ENCODE measurements at places on chromosomes 1 and 21.

DNA sequence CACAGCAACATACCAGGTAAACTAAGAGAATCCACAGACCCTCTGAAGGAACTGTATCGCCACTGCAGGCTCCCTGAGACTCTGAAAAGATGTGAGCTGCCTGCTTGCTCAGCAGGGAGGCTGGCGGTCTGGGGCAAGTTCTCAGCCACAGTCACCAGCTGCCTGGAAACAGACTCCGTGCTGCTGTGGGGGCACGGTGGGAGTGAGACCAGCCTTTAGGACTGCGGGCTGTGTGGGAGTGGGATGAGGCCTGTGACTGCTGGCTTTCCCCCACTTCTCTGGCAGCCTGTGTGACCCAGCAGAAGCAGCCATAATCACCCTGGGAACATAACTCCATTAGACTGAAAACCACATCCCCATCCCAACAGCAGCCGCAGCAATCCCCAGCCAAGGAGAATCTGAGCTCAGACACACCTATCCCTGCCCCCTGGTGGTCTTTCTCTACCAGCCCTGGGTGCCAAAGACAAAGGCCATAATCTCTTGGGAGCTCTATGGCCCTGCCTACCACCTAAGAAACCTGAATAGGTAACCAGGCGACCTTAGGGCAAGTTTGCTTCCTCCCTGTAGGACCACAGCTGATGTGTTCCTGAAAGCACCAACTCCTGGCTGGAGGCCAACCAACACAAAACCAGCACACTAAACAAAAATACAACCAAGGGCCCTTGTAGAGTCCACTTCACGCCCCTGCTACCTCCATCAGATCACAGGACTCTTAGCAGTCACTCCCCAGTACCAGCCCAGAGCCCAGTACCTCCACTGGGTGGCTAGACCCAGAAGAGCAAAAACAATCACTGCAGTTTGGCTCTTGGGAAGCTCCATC lies 151.5 kb downstream of the SMYD3 start:
- DNase-seq, result no peak

- no peak for DNase-seq
Observed at GRCh38 chr1:230068621-230068873, 1.5 kb downstream of the GALNT2 start.

DNA sequence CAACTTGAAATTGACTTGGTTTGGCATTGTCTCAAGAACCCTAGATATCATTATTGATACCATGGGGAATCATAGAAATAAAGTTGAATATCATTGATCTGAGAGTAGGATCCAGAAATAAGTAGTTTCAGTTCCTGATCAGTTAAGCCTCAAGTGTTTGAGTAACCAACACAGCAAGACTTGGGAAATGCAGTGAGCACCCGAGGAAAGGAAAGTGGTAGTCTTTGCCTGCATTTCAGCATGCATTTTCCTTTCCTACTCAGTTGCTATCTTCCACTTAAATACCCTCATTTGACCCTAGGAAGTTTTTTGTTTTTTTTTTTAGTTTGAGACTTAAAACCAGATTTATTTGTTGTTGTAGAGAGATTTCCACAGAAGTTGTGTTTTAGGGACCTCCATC lies 18.9 kb downstream of the CLEC20A start:
- no peak for DNase-seq

GRCh38 chr1:171141688-171142415 lies 43.2 kb upstream of the FMO2 start:
- DNase-seq, result no peak

GRCh38 chr1:119219711-119220110 lies 79.3 kb upstream of the WARS2 start:
- DNase-seq, result no peak

DNA sequence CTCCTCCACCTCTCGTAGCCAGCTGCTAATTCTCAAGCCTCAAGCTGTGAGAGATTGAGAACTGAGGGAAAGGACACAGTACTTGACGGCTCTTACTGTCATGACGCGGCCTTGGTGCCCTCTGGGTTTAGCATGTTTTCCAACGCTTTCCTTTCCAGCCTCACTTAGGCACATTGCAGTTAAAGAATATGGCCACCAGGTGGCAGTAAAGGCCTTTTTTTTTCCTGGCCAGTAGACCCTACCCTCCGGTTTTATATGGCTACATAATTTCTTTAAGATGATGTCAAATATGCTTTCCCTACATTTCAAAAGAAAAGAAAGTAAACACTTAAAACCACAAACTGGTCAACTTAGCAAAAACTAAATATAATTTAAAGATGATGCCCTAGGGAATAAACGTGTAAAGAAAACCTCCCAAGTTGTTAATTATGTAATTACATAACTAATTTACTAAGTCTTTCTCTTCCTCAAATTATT lies 56.8 kb upstream of the PRDX6 start:
- no peak for DNase-seq

DNA sequence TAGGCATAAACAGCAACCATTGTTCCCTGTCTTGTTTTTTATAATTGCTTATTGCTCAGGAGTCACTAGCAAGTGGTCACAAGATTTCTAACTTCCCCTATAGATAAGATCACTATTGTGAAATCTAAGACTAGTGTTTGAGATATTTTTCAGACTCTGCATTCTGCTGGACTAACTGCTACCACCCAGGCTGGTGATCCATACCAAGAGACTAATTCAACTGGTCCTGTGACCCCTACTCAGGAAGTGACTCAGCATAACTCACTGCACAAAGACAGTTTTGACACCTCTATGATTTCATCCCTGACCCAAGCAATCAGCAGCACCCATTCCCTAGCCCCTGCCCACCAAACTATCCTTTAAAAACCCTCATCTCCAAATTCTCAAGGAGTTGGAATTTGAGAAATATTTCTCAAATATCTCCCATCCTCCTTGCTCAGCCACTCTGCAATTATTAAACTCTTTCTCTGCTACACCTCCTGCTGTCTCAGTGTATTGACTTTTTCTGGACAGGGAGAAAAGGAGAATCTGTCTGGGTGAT lies 52.7 kb downstream of the TRIM33 start:
- DNase-seq, result no peak

- DNase-seq, result no peak
Observed at GRCh38 chr1:163093169-163093568, 24.0 kb downstream of the RGS4 start.

All from cerebellum (tissue), 4 donors.